ENCODE measurements at places on chromosomes 16 and 17. TPM values are rescaled to one million over a fixed set of nuclear protein-coding genes. Genes with fewer than 3 reads are reported as not detected.

The TBC1D3L gene
- 9.4 TPM for polyA plus RNA-seq

The FAM171A2 gene
- polyA plus RNA-seq = 2.3 TPM

The MYH2 gene
- 0.34 TPM for polyA plus RNA-seq

DNA sequence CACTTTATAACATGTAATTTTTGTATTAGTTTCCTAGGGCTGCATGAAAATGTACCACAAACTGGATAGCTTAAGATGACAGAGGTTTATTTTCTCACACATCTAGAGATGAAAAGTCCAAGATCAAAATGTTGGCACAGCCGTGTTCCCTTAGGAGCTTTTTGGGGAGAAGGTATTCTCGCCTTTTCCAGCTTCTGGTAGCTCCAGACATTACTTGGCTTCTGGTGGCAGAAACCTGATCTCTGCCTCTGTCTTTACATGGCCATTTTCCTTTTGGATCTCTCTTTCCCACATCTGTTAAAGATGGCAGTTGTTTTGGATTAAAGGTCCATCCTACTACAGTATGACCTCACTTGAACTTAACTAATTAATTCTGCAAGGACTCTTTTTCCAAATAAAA, 885.7 kb upstream of the CDH8 start:
- no peak for DNase-seq

GRCh38 chr16:2458887-2459646, 842 bp upstream of the TEDC2 start:
- DNase-seq = no peak

The VPS9D1 gene
- polyA plus RNA-seq = 15.6 TPM

DNA sequence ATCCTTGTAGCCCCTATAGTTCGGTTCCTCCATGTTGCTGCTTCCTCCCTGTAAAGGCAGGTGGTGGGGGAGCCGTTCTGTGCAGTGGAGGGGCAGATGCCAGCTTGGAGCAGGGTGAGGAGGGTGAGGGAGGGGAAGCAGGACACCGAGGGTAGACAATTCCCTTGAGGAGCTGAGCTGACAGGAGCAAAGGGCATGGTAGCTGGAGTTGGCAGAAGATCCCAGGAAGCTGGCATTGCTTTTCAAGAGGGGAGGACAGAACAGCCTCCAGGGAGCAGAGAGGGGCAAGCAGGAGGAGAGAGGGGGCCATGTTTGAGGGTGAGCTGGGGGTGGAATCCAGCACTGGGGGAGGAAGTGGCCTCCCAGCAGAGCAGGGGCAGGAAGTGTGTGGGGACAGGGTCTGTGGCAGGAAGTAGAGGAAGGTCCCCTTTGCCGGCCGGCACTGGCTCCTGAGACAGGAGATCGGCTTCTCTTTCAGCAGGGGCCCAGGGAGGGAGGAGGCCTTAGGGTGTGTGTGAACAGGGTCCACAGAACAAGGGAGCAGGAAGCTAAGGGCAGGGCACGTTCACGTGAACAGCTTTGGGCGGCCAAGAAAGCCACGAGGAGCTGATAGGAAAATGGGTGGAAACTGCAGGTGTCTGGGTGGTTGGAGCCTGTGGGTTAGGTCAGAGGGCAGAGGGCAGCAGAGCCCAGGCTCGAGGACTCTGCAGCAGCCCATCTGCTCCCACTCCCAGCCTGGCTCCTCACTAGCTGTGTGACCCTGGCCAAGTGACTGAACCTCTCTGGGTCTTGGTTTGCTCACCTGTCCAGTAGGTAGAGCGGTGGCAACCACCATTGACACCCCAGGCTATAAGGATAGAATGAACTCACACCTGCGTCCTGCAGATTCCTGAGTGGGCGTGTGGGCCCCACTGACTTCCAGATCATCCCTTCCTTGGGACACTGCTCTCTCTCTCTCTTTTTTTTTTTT, 17.5 kb upstream of the SPNS2 start:
- no peak for DNase-seq

The CALB2 gene
- polyA plus RNA-seq = 0.16 TPM

DNA sequence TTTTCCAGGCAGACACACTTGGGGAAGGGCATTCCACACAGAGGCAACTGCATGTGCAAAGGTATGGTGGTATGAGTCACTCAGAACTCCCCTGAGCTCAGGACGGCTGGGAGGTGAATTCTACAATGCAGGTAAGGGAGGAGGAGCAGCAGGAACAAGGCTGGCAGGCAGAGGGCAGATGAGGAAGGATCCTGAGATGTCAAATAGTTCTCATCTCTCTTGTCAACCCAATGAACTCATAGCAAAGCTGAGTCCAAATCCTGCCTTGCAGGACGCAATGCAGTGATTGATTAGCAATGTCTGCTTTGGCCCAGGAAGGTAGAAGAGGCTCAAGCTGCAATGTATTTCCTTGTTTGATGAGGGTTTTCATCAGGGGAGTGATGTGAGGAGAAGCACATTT, 243.5 kb downstream of the XYLT1 start:
- DNase-seq = no peak

- DNase-seq = no peak
Measured at GRCh38 chr16:58018803-58019202, 6.8 kb upstream of the MMP15 start.

The RAMP2 gene
- polyA plus RNA-seq = 1.7 TPM

- DNase-seq = no peak
Measured at GRCh38 chr17:7982173-7982572, 20.2 kb upstream of the GUCY2D start.

GRCh38 chr17:66716236-66717026, 118.5 kb upstream of the CACNG5 start:
- DNase-seq = no peak

GRCh38 chr16:2777903-2778629, 986 bp upstream of the ELOB start:
- DNase-seq = no peak

DNA sequence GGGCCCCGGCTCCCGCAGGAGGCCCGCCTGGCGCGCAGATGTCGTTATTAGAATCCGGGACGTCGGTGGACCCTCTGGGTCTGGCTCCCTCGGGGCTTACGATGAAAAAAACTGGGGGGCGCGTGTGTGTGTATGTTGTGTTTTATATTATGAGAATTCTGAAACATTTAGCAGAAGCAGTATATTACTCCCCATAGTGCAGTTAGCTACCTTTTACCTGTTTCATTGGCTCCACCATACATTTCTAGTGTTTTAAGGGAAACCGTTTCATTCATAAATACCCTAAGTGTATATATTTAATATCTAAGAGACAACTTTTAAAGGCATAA, 486 bp upstream of the DNAJA2 start:
- DNase-seq = no peak

DNA sequence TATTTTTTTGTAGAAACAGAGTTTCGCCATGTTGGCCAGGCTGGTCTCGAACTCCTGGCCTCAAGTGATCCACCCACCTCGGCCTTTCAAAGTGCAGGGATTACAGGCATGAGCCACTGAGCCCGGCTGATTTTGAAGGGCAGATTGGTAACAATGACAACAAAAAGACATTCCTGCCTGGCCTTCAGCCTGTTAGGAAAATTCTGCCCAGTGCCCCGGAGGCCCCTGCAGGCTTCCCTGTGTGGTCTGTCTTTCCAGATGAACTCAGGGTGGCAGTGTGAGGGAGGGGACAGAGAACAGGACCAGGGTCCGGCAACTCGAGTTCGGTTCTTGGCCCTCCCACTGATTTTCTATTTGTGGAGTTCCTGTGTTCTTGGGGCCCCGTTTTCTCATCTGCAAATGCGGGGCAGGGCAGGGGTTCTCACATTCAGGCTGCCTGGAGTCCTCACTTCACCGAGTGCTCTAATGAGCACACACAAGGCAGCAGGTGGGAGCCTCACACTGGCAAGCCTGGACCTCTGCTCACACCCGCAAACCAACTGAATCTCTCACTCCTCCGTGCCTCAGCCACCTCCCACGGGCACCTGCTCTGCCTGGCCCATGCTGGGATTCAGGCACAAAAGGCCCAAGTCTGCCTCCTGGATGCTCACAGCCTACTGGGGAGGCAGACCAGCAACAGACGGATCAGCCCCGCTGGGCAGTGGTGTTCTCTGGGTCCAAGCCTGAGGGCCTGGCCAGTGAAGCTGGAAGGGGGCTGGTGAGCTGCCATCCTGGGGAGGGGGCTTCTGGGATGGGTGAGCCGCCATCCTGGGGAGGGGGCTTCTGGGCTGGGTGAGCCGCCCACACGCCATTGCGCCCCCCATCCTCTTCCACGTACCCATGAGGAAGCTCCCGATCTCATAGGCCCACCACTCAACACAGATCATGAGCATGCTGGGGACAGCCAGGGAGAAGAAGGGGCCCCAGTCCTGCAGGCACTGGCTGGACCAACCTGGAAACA, 10.3 kb downstream of the SLC47A2 start:
- no peak for DNase-seq

GRCh38 chr17:77526728-77527350, 386.1 kb downstream of the SEC14L1 start:
- DNase-seq = no peak

GRCh38 chr17:2566056-2566455, 27.4 kb upstream of the PAFAH1B1 start:
- DNase-seq = no peak

DNA sequence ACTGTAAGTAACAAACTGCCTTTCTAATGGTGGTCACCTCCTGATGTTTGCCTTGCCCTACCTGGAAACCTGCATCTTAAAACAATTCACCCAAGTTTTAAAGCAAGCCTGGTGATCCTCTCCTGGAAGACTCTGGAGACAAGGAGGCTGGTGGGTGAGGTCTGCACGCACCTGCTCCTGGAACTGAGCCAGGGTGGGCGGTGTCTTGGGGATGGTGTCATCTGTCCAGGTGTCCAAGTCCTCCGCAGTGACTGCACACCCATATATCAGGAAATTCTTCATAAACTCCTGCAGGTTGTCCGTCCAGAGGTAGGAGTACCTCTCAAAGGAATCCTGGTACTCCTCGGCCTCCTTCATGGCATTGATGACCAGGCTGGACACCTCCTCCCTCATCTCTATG, 44.9 kb downstream of the DNAH17 start:
- DNase-seq = no peak

The ABI3 gene
- 0.71 TPM for polyA plus RNA-seq

The GP1BA gene
- not detected for polyA plus RNA-seq

DNA sequence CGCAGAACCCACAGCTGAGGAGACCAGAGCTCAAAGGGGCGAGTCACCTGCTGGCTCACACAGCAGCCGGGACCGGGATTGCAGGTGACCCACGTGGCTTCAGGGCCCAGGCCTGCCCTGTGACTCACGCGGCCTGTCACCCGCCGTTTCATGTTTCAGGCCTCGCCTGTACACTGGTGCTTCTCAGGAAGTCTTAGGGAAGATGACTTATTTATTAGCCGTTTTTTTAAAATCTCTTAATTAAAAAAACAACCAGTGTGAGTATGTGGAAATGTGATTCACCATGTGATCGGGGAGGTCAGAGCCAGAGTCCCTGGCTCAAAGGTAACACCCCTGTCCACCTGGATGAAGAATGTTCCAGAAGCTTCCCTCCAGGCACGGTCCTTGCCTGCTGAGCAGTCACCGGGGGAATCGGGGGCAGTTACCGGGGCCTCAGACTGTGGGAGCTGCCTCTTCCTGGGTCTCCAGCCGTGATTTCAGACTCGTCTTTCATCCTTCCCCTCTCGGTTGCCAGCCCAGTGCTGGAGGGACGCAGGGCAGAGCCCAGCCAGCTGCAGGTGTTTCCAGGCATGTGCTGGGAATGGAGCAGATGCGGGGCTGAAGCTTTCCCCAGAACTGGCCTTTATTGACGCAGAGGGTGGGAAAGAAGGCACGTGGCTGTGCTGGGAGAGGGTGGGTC, 49.3 kb downstream of the CMIP start:
- peak; percentile 69 for DNase-seq

DNA sequence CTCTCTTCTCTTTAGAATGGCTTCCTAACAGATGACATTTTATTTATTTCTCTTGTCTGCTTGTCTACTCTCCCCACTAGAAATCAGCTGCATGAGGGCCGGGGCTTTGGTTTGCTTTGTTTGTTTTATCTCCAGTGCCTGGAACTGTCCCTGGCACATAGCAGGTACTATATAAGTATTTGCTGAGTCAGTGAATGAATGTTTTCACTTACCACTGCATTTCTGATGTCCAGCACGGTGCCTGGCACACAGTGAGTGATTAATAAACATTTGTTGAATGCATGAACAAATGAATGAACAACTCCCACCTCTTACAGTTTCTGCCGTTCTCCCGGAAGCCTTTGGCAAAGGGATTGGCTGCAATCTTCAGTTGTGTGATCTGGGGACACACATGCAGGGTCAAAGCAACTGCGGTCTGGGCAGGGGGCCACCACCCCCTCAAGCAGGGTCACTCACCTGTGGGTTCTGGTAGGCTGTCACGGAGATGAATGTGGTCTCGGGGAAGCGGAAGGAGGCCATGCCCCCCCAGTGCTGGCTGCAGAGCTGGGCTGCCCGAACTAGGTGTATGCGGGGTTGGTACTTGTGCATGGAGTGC, 3.4 kb downstream of the TBX6 start:
- no peak for DNase-seq

GRCh38 chr16:87332150-87332549, 15.0 kb upstream of the C16orf95 start:
- DNase-seq = no peak

The MBTD1 gene
- polyA plus RNA-seq = 2.8 TPM

- DNase-seq = no peak
Measured at GRCh38 chr17:37726248-37726647, 18.6 kb downstream of the HNF1B start.

DNA sequence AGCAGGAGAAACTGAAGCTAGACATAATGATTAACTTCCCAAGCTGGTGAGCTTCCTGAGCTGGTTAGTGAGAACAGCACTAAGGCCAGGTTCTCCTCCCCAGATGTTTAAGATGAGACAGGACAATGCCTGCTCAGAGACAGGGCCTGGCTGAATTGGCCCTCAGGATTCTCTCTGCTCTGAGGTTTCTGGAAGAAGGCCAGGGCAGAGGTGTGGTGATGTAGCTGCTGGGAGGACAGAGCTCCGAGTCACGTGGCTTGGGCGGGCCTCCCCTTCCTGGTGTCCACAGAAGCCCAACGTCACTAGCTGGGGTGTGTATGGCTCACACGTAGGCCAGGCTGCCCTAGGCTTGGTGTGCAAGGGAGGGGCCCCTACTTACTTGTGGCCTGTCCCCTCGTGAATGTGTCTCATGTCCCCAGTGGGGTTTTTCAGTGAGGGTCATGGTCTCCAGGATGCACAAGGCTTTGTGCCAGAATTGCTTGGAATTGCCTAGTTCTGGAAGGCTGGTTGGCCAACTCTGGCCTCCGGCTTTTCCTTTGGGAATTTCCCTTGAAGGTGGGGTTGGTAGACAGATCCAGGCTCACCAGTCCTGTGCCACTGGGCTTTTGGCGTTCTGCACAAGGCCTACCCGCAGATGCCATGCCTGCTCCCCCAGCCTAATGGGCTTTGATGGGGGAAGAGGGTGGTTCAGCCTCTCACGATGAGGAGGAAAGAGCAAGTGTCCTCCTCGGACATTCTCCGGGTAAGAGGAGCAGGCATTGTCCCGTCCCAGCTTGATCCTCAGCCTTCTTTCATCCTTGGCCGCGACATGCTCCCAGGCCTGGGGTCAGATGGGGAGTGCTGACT, 3.4 kb downstream of the NOD2 start:
- no peak for DNase-seq

The SEPTIN1 gene
- polyA plus RNA-seq = 0.22 TPM

- no peak for DNase-seq
Measured at GRCh38 chr16:60720060-60720459, 1316.2 kb downstream of the CDH8 start.

The PSMC3IP gene
- 5.8 TPM for polyA plus RNA-seq
